GM12891 (cell line): ENCODE measurements at places on chromosomes 16 and 17.

GRCh38 chr17:32822996-32823395 is 53.9 kb downstream of the MYO1D start:
- DNase-seq = no peak

GRCh38 chr16:11497851-11498289 is 88.8 kb downstream of the LITAF start:
- no peak for DNase-seq

- no peak for DNase-seq
Measured at GRCh38 chr16:54921206-54921824, 9.3 kb upstream of the IRX5 start.

DNA sequence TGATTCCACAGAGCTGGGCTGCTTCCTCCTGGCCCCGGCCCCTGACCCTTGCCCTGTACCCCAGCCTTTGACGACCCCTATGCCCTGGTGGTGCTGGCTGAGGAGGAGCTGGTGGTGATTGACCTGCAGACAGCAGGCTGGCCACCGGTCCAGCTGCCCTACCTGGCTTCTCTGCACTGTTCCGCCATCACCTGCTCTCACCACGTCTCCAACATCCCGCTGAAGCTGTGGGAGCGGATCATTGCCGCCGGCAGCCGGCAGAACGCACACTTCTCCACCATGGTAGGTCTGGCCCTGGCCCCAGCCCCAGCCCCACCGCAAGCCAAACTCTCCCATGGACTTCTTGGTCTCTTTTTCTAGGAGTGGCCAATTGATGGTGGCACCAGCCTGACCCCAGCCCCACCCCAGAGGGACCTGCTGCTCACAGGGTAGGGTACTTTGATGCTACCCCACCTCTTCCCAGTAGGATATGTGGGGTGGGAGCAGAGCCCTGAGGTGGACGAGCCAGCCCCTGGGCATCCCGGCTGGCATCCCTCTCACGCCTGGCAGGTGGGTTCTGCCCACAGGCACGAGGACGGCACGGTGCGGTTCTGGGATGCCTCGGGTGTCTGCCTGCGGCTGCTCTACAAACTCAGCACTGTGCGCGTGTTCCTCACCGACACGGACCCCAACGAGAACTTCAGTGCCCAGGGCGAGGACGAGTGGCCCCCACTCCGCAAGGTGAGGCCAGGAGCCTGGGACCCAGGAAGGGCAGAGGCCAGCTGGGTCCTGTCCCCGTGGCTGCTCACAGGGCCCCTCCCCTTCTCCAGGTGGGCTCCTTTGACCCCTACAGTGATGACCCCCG is 19.0 kb upstream of the MYO15B start:
- no peak for DNase-seq

- no peak for DNase-seq
Measured at GRCh38 chr17:6818938-6819337, 12.6 kb downstream of the TEKT1 start.

DNA sequence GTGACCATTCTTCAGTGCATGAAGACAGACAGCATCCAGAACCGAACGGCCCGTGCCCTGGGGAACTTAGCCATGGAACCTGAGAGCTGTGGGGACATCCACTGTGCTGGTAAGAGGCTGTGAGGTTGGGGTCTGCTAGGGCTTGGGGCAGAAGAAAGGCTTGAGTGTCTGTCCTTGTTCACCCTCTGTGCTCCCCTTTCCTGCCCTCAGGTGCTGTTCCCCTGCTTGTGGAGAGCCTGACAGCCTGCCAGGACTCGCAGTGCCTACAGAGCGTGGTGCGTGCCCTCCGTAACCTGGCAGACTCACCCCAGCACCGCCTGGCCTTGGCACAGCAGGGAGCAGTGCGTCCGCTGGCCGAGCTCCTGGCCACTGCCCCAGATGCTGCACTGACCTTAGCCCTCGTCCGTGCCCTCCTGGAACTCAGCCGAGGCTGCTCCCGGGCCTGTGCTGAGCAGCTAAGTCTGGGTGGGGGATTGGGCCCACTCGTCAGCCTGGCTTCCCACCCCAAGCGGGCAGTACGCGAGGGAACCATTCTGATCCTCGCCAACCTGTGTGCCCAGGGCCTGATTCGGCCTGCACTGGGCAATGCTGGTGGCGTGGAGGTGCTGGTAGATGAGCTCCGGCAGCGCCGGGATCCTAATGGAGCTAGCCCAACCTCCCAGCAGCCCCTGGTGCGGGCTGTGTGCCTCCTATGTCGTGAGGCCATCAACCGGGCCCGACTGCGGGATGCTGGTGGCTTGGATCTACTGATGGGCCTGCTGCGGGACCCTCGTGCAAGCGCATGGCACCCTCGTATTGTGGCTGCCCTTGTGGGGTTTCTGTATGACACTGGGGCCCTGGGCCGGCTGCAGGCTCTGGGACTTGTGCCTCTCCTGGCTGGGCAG is 2.9 kb downstream of the ARMC5 start:
- DNase-seq = no peak
